Activated naive CD8-positive, alpha-beta T cell treated with anti-CD3 and anti-CD28 coated beads, Interleukin-2, amount 50 U/mL, for 24 hours (primary cell): ENCODE measurements at places on chromosomes 3 and 15.

DNA sequence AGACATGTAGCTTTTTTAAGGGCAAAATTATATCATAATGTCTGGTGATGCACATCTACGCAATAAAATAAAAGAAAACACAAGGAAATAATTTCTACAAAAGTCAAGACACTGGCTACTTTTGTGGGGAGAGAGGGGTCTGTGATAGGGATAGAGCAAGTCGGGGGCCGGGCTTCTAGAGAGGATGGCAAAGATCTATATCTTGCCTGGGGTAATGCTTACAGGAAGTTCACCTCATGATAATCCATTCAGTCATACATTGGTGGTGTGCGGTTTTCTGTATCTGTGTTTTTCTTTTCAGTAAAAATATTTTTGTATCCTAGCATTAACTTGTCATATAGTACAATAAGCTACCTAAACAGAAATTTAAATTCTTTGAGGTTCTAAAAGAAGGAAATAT lies 178.8 kb downstream of the ARRDC4 start:
- no peak for DNase-seq

GRCh38 chr15:78615151-78615589 lies 5.6 kb downstream of the CHRNA3 start:
- no peak for DNase-seq

- no peak for DNase-seq
Observed at GRCh38 chr3:194993896-194994295, 277.1 kb downstream of the XXYLT1 start.

GRCh38 chr15:76993114-76993725 lies 1.7 kb upstream of the PSTPIP1 start:
- DNase-seq: no peak

DNA sequence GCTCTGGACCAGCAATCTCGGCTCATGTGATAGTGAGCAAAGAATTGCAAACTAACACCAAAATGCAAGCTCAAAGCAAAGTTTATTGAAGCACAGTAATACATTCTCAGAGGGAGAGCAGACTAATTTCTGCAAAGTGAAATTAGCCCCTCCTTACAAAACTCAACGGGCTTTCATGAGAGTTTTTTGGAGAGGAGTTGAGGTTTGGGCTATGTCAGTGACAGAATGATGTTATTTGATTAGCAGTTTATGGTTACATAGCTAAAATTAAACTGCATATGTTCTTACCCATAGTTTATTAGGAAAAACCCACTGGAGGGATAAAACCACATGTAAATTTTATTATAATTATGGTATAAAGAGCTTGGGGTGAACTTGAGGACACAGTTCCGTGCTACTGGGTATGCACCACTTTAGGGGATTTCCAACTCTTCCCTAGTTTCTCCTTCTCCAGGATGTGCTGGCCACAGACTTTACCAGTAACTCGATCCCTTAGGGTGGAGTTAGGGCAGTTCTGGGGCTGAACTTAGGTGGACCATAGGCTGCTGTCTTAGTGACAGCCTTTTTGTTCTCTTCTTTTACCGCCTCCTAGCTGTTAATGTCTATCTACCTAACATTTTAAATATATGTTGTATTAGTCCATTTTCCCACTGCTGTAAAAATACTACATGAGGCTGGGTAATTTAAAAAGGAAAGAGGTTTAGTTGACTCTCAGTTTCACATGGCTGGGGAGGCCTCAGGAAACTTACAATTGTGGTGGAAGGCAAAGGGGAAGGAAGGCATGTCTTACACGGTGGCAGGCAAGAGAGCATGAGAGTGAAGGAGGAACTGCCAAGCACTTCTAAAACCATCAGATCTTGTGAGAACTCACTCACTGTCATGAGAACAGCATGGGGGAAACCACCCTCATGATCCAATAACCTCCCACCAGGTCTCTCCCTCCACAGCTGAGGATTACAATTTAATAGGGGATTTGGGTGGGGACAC lies 8.9 kb upstream of the AADACL2 start:
- no peak for DNase-seq

DNA sequence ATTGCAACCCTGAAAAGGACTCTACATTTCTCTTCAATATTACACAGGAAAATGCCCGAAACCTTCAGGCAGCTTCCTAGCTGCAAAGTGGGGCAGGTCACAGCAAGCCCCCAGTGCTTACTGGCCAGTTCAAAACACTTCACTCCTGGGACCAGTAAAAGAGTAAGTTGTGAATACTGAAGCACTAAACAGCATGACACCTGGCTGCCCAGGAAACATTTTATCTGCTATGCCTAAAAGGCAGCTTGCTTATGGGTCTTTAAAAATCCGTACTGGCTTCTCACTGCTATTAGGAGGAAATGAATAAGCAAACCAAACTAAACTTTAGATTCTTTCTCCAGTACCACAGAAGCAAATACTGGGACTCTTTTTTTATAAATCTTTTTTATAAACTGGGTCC lies 457.9 kb upstream of the ALCAM start:
- DNase-seq: no peak

DNA sequence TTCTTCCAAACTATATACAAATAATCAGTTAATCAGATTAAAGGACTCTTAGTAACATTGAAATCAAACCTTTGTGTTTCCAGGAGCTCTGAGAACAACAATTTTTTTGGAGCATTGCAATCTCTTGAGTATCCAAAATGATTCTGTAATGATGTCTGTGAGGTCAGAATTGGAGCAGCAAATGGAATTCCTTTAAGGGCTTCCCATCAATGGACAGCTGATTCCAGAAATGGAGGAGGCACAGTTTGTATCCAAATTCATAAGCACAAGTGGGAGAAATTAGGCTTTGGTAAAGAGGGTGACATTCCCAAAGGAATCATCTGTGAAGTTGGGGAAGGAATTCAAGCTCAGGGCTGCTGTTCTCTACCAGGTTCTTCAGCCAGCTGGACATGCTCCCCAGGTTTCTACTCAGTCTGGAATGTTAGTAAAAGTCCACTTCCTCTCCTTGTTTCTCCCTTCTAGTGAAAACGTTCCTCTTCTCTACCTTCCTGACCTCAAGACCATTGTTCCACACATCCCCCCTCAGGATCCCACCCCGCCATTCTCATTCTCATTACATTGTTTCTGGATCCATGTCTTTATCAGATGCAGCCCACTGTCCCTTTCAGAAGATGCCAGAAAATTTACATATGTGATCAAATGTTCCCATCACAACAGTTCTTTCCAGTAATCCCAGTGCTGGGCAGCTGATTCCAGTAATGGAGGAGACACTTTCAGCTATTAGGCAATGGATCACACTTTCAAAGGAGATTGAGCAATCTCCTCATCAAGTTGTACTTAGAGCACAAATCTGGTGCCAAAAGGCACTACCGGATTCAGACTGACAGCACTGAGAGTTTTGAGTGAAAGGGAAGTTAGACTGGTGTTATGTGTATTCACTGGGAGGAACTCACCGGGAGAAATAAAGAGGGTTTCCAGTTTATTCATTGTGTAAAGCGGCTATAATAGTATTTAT lies 391.3 kb upstream of the TPRG1 start:
- DNase-seq: no peak

GRCh38 chr3:46725621-46726314 lies 8.1 kb upstream of the PRSS50 start:
- DNase-seq: no peak

DNA sequence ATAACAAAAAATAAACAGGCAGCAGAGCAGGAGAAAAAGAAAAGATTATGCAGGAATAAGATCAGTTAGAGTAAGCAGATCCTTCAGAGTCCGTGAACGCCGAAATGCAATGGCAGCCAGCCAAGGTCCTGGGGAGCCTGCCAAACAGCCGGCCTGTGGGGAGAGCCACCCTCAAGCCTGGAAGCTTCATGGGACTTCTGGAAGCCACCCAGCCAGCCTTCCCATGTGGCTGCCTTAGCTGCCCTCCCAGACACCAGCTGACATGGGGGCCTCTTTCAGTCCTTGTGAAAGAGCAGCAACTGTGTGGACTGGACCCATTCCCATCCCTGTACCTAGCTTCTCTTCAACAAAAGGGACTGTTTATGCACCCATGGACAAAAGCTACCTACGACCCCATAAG lies 64.9 kb upstream of the RAD18 start:
- DNase-seq: no peak

DNA sequence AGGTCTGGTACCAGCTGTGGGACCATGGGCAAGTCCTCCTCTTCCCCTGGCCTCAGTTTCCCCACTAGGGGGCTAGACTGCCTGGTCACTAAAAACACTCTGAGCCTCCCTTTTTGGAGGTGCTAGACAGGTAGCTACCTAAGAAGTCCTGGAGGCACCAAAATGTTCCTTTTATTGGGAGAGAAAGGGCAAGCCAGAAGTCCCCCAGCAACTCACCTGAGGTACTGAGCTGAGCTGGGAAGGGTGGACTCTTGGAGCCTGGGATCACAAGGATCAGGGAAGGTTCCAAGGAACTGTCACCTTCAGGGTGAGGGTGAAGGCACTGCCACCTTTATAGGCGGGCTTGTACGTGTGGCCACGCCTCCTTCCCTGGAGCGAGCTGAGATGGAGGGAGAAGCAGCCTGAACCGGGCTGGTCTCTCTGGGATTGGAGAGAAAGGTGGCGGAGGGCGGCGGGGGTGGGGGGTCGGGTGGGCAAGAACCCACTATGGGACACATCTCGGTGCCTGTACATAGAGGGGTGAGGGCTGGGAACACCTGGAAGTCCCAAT lies at the start of gene CYP1A1:
Gene CYP1A1, minus strand, starts transcription at position 304 of the 550 bp plus-strand sequence. CDS start 2,431 bp downstream, outside the sequence.
- peak; percentile 23 for DNase-seq

- DNase-seq: no peak
Observed at GRCh38 chr3:128814060-128814459, 65.4 kb upstream of the ACAD9 start.

DNA sequence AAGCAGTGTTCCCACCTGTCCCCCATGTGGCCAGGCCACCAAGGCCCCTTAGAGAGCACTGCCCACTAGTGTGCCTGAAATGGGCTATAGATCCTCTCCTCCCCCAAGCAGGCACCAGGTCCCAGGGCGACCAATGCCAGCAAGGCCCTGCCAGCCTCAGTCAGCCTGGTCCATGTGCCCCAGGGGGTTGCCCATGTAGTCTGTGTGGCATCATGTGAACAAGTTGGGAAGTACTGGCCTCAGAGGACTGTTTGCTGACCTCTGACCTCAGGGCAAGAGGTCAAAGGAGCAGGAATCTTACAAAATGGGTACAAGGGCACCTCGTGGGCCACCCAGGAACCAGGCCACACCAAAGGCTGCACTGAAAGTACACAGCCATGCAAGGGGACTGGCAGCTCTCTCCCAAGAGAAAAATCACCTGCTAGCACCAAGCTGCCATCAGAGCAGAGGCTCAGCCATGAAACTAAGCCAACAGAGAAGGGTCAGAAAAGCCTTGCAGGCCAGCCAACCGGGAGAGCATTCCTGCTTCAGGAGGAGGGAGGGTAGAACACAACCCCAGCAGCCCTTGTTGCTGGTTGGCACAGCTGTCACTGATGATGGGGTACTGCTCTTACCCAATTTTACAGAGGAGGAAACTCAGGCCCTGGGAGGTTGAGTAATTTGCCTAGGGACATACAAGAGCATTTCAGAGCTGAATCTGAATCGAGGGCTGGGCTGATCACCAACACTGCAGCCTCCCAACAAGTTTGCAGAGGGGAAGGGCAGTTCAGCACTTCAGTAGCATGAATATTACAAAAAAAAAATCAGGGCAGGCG lies 5.2 kb upstream of the FURIN start:
- DNase-seq: no peak
